ENCODE measurements at places on chromosomes 6 and 20.
A peak's percentile ranks its signal among the peaks of the same experiment; 100 is the strongest.

- no peak for DNase-seq
Observed at GRCh38 chr6:16850681-16851026, 89.4 kb upstream of the ATXN1 start.

- DNase-seq, result no peak
Observed at GRCh38 chr6:90095788-90096187, 200.9 kb downstream of the BACH2 start.

DNA sequence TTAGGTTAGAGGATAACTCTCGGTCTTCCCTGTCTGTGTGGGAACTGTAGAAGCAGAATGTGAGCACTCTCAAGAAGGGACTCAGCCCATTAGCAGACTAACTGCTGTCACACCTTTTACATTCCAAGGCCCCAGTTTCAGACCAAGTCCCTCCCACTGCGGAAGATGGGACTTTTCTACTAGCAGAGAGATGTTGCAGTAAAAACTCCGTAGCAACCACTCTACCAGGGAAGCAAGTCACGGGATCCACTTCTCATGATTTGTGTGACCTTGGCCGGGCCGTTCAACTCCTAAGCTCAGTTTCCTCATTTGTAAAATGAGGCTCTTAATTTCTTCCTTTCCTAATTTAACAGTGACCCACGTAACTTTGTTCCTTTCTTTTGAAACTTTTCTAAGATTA, 77.1 kb upstream of the SLC4A11 start:
- no peak for DNase-seq

- DNase-seq, result no peak
Observed at GRCh38 chr6:127510876-127511275, 8.3 kb downstream of the MTCL3 start.

DNA sequence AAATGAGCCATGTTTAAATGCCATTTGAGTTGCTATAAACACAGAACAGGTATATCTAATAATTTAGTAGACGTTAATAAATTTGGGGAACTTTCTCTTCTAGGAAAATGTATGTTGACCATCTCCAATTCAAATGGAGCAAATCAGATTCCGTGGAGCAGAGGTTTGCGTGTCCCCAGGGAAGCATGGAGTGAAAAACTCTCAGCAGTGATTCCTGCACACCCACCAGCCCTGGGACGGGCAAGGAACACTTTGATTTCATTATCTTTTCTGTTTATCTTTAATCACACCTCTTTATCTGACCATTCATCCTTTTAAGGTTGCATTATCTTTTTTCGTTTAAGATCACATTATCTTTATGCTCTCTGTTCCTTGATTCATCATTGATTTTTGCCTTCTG, 95.0 kb downstream of the RNASET2 start:
- DNase-seq, result no peak

DNA sequence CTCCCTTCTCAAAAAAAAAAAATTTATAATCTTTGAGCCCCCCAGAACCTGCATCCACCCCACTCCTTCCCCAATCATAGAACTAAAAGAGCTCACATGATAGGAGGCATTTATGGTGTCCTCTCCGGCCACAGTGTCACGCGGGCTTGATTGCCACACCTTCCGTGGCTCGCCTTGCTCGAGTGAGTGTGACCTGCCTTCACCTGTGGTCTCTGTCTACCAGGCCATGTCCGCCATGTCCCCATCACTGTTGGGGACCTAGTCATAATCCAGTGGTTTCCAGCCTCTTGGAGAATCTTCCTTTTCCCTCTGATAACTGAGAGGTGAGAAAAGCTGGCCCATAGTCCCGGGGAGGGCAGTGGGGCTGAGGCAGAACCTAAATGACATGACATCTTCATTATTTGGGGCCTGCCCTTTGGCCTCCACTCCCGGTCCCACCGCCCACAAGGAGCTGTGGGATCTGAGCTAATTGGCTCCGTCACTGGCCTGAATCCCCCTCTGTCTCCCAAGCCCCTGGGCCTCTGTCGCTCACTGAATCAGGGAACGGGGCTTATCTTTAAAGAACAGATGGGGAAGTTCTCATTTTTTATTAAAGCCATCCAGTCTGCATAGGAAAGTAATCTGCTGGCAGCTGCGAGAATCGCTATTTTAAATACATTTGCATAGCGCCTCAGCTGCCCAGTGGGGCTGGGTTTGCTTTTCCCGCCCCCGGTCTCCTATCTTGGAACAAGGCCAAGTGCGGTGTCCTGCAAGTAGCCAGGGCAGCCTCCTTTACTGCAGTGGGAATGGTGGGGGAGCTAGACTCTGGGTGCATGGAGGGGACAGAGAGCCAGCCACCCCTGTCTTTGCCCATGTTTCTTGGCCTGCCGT, 197.6 kb upstream of the PMEPA1 start:
- DNase-seq, result no peak

DNA sequence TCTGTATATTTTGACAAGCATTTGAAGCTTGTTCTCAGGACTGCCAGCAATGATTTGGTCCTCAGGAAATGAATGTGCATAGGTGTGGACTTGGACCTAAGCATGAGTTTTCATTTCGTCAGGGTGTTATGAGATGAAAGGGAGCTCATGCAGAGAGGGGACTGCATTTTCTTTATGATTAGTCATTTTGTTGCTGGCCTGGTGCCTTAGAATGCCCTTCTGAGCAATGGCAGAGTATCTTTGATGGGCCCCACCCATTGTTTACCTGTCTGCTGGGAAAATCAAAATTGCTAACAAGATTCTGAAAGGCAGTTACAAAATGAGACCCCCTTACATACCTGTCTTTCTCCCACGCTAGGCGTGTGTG, 51.5 kb upstream of the MTHFD1L start:
- DNase-seq, result no peak

- peak; percentile 27 for DNase-seq
Observed at GRCh38 chr20:35329435-35330139, 37.4 kb upstream of the FAM83C start.

DNA sequence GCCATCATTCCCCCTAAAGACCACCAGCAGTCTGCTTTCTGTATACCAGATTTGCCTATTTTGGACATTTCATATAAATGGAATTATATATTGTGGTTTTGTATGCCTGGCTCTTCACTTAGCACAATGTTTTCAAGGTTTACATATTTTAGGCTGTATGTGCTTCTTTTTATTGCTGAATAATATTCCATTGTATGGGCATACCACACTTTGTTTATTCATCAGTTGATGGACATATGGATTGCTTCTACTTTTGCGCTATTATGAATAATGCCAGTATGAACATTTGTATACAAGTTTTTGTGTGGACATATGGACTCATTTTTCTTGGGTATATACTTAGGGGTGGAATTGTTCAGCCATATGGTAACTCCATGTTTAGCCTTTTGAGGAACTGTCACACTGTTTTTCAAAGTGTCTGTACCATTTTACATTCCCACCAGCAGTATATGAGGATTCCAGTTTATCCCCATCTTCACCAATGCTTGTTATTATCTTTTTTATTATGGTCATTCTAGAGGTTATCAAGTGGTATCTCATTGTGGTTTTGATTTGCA, 12.7 kb downstream of the L3MBTL1 start:
- DNase-seq, result no peak

- DNase-seq, result peak; percentile 1
Observed at GRCh38 chr6:117072134-117072533, 193.2 kb upstream of the VGLL2 start.

DNA sequence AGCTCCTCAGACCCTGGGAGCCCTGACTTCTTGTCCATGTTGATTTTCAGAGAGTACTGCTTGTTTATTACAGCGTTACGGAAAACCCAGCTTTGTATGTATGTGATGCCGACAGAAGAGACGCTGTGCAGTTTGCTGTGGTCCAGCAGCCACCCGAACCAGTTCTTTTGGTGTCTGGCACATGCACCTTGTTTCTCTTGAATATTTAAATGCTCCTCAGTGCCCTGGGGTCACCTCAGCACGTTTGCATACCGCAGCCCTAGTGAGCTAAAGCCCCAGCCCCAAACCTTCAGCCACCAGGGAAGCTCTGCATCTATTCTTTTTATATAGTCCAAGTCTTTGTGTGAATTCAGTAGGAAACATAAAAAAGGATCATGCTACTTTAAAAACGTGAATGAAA, 39.9 kb downstream of the AFDN start:
- no peak for DNase-seq

All from NCI-H2171 treated with DMSO at 0.1 percent for 48 hours (cell line).